Muscle of leg (tissue), 16 donors: ENCODE measurements at places on chromosomes 7 and 10. TPM values are rescaled to one million over a fixed set of nuclear protein-coding genes. Genes with fewer than 3 reads are reported as not detected.

The EGFR gene
- 25.5 TPM for polyA plus RNA-seq

The TMEM229A gene
- not detected for polyA plus RNA-seq

GRCh38 chr10:50832171-50832751 lies 53.2 kb downstream of the A1CF start:
- no peak for DNase-seq

- DNase-seq: no peak
Measured at GRCh38 chr7:27202018-27202861, 2.3 kb upstream of the HOXA13 start.

- DNase-seq: no peak
Measured at GRCh38 chr10:34731885-34732701, 83.0 kb downstream of the PARD3 start.
